Glomerular endothelial cell (primary cell): ENCODE measurements at places on chromosomes 1 and 21.

DNA sequence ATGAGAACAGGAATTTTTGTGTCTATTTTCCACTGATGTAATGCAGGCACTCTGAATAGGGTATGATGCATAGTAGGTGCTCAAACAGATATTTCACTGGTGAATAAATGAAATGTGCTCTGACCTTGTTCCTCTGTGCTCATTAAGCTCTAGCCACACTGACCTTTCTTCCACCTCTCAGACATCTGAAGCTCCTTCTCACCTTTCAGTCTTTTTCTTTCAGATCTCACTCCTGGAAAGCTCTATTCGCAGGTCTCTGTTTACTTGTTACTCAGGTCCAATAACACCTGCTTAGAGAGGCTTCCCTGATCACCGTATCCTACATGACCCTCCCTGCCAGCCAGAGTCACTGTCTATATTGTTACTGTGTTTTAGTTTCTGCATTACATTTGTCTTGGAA, 59.2 kb upstream of the IVNS1ABP start:
- DNase-seq: no peak

- no peak for DNase-seq
These were observed 1.7 kb downstream of the KCNJ10 start for GRCh38 chr1:160068225-160068624.

DNA sequence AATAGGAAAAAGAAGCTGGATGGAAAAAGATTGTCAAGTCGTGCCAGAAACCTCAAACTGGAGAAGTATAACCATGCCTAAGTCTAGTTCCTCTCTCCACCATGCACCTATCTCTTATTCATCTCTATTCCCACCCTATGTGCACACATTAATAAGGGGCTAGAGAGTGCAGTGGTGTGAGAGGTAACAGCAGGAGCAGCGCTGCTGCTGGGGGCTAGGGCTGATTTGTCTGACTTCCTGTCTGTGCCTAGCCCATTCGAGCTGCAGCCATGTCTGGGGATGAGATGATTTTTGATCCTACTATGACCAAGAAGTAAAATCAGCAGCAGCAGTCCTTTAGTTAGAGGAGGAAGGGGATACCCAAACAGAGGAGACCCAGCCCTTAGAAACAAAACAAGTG, 43.0 kb downstream of the TRIM33 start:
- DNase-seq: no peak

DNA sequence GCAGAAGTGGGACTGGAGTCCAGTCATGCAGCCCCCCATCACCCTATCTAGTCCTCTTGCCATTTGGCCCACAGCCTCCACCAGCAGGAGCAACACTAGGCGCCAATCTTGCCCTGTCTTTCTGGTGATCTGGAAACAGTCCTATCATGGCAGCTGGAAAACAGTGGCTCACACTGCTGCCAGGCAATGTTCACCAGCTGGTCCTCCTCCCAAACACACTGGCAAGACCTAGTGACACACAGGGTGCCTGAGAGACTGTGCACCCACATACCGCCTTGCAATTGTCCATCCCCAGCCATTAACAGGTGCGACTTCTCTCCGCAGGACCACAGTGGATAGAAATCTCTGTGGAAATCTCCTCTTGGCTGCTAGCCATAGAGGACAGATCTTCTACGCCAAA, 105.5 kb downstream of the HIVEP3 start:
- DNase-seq: no peak

DNA sequence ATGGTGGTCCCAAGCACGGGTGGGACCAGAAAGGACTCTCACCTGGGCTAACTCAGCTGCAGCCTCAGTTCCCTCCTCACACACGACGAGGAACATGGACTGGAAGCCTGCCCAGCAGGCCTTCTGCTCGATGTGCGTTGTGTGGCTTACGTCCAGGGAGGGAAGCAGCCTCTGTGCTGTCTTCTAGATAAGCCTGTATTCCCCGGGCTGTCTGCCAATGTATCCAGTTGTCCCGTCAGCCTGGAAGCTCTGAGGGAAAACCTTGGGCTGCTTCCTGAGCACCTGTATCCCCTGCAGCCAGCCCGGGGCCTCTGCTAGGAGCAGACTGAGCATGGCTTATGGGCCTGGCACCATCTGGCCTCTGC, 10.5 kb downstream of the PCSK9 start:
- DNase-seq: peak; percentile 20

DNA sequence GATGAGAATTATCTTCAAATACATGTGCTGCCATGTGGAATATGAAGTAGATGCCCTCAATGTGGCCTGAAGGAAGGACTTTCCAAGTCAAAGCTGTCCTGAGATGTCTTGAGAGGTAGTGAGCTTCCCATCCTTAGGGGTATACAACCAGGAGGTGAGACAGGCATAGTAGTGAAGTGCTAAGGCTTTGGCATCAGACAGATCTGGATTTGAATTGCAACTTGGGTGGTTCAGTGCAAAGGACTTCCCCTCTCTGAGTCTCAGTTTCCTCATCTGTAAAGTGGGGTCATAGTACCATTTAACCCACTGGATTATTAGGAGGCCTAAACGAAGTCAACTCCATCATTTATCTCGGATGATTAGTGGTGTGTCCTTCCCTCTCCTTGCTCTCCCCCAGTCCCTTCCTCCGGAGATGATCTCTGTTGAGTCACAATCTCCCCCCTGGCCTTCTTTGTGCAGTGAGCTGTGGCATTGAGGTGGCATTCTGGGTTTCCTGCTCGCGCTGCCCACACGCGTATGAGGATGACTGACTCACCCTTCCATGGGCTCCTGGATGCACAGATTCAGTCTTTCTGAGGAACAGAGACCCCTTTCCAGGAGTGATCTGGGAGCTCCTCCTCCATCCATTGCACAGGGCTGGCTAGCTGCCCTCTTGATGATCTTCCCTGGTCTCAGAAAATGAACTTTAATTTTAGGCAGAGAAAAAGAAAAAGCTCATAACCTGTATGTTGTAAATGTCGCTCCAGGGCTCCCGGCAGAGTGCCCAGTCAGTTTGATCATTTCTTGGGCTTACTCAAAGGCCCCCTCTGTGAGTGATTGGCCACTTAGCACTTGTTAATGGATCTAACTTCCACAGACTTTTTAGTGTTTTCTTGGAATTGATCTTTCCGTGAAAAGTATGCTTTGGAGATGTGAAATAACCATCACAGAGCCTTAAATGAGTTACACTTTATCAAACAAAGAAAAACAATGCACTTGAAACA, 354.6 kb downstream of the PTPRU start:
- DNase-seq: no peak
